Memory B cell (primary cell): ENCODE measurements at places on chromosomes 3 and 15.

DNA sequence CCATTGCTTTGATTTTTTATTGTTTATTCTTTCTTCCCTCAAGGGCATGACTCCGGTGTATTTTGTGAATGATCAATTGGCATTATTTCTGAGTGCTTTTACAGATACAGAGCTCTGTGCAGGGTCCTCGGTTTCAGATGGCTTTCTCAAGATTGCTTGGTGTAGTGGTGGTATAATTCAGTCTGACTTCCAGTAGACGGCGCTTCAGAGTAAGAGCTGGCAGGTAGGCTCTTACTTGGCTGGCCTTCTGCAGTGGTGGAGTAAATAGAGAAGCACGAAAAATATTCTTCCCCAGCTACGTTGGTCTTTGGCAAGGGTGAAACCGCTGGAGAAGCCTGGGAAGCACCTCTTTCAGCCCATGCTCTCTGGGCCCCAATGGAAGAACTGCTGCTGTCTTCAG, 723.0 kb upstream of the BCHE start:
- no peak for DNase-seq

- DNase-seq, result no peak
These were observed 194.0 kb upstream of the SLITRK3 start for GRCh38 chr3:165390166-165390565.

DNA sequence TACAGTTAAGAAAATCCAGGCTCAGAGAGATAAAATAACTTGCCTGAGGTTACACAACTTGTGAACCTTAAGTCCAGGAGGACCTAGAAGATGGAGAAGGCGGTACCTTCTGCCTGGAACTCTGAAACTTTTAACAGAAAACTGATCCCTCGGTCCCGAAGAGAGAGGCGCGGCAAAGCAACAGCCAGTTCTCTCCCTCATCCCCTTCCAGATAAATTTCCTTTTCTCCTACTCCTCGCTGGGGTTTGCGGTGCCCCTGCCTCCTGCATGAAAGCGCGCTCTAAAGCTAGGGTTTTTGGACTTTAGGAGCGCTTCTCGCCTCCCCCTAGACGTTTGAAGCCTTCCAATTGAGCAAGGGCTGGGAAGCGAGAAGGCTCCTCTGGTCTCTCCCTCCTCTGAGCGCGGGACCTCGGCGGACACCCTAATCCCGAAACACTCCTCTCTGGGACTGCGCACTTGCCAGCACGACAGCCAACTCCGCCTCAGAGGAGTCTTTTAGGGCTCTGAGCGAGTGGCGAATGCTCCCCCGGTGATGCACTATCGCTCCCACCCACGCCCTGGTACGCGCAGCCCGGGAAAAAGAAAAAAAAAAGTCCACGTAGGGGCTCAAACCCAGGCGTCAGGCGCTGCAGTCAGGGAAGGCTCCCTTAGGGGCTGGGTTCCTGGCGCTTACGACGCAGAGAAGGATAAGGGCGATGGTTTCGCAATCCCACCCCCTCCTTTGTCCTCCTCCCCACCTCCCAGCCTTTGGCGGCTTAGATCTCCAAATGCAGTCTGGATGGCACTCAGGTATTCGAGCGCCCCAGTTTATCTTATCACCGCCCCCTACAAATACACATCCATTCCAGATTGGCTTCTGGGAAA, 7.9 kb upstream of the EOMES start:
- no peak for DNase-seq

DNA sequence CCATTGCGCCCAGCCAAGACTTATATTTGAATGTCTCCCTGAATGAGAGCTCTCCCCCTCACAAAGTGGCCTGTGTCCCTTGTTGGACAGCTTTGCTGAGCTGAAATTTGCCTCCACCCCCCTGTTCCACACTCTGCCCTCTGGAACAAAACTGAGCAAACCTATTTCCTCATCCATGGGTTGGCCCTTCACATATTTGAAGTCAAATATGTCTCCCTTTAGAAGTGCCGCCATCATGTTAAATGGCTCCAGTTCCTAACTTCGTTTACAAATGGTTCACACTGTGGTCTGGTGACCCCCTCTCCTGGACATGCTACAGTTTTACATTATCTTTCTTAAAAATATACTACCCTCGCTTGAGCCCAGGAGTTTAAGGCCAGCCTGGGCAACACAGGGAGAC, 4.6 kb downstream of the PLIN1 start:
- DNase-seq, result no peak

DNA sequence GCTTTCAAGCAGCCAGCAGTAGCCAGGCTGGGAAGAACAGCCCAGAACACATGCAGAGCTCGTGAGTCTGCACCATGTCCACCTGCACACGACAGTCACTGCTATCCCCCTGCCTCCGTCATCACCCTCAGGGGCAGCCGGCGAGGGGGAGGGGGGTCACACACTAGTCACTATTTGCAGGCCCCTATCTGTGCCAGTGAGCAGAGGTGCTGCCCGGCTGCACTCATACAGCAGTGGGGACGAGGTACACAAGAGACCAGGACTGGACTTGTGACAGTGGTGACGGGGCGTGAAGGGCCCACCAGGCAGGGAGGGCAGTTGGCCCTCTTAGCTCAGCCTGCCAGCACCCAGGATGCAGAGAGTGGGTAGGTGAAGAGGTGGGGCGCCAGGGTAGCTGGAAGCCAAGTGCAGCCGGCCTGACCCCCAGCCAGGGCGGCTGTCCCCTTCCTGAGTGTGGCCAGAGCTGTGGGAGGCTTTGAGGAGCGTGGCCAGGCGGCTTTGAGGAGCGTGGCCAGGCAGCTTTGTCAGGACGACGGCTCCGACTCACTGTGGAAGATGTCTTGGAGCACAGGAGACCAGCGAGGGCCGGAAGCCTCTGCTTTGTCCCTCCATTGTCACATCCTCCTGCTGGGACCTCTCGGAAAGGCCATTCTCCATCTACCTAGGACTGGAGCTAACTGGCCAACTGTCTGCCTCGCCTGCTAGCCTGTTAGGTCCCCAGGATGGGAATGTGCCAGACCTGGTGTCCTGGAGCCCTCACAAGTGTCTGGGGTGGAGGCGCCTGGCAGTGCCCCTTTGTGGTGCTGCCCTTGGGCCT, 52.1 kb upstream of the FGD5 start:
- DNase-seq, result no peak
